ENCODE measurements at places on chromosomes 7 and 10.

- DNase-seq: no peak
These were observed 66.6 kb upstream of the ANTXRL start for GRCh38 chr10:46220187-46220586.

- DNase-seq: no peak
These were observed 15.0 kb downstream of the GARIN1A start for GRCh38 chr7:128687131-128687530.

DNA sequence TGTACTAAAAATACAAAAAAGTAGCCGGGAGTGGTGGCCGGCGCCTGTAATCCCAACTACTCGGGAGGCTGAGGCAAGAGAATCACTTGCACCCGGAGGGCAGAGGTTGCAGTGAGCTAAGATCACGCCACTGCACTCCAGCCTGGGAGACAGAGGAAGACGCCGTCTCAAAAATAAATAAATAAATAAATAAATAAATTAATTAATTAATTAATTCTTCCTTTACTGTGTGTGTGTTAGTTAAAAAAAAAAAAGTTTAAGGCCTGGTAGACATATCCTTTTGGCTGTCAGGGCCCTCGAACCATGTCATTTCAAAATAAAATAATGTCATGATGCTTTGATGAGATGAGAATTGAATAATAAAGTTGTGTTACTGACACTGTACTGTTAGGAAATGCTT, 81.3 kb downstream of the ZNF467 start:
- no peak for DNase-seq

DNA sequence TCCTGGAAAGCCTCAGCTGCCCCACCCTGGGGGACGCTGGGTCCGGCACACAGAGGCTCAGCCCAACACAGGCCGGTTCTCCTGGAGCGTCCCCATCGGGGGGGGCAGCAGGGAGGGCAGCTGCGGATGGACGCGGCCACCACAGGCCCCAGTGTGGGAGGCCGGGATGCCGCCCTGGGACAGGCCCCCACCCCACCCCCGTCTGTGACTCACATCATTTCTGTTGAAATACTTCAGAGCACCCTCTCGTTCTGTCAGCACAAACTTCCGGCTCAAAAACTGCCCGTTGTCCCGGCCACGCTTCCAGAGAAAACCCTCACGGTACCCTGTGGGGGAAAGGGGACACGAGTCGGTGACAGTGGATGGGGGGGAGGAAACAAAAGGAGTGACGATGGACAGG, 28.5 kb downstream of the GET4 start:
- DNase-seq: no peak

DNA sequence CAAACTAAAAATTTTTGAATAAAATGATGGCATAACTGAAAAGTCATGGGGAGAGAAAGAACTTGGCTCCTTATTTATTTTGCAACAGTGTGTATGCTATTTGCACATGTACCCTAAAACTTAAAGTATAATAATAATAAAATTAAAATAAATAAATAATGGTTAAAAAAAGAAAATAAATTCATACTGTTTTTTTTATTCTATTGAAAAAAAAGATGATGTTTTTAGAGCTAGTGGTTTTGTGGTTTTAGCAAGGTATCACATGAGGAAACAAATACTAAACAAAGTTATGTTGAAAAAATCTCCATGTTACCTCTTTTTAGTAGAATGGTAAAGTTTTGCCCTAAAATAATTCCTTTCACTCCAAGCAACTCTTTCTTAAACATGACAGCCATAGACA, 26.2 kb downstream of the TMEM168 start:
- no peak for DNase-seq

DNA sequence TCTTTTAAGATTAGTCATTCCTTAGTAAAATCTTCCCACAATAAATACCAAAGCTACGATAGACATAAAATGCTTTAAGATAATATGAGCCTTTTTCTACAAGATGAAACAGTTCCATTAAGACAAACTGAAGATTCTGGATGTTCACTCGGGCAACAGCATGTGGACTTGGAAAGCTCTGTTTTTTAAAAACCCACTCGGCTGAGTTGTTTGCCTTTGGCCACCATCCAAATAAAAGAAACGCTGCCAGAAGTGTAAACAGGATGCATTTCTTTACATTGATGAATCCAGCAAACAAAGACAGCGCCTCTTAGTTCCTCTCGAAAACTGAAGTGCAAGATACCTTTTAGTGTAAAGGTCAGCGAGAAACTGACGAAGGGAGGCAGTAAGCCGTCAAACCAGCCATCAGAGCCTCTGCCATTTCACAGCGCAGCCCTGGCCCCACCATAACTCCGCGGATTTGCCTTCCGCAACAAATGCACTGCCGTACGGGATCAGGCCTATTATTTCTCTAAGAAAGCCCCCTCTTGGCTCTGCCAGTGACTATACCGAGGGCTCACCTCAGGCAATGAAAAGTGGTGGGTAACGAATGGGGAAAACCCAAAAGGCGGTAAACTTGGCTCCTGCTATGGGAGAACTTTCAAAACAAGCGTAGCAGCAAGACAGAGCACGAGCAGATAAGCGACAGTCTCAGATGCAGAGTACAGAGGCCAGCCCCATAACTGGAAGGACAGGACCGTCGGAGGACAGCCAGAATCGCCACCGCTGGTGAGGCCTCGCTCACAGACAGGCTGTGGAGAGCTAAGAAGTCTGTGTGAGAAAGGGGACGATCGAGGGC, 41.4 kb downstream of the GNA12 start:
- DNase-seq: no peak

DNA sequence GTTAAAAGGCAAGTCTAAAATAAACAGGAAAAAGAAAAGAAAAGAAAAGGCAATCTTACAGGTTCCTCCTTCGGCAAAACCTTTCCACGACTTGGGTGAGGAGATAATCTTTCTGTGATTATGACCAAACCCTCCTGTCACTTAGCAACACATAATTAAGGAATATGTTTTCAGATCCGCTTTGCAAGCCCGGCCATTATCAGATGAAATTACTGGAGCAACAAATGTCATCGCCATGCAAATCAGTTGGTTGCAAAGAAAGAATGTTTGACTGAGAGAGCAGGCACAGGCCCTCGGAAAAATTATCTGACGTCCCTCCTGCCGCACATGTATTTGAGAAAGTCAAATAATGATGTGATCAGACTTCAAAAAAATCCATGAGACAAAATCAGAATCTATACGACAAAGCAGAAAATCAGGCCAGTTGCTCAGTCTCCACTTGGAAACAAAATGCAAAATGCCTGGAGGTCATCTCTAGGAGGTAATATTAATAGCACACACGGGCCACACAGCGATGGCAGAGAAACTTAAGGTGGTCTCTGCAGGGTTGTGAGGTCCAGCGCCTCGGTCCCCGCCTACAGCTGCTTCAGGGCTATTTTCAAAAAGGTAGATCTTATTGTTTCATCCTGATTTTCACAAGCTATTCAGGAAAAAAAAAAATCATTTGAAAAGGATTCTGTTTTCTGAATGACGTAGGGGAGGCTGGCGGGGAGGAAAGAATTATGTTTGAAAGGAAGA, 82.7 kb downstream of the ZRANB1 start:
- no peak for DNase-seq

DNA sequence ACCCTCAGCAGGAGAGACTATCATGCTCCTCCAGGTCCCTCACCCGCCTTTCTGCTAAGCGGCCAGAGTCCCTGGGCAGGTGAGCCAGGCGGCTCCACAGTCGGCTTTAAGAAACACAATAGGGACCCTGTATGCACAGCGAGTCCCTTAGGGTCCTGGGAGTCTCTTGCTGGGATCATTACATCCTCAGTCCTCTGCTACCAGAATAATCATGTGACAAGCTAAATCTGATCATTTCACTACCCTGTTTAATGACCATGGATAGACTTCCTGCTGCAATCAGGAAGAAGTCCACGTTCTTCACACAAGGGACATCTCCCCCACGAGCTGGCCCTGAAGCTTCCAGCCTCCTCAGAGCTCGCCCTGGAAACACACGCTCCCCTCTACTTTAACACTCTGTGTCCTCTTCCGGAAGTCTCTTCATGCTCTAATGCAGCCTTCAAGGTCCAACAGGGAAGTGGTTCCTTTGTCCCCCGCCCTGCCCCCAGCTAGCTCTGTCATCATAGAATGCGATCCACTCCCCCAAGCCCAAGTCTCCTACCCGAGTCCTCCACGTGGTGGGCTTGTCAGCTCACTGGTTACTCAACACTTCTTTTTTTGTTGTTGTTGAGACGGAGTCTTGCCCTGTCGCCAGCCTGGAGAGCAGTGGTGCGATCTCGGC, 101.5 kb downstream of the RNF216 start:
- no peak for DNase-seq

GRCh38 chr7:135519233-135519688, 9.4 kb upstream of the CNOT4 start:
- no peak for DNase-seq

- no peak for DNase-seq
These were observed 27.4 kb upstream of the ABLIM1 start for GRCh38 chr10:114685456-114685855.

DNA sequence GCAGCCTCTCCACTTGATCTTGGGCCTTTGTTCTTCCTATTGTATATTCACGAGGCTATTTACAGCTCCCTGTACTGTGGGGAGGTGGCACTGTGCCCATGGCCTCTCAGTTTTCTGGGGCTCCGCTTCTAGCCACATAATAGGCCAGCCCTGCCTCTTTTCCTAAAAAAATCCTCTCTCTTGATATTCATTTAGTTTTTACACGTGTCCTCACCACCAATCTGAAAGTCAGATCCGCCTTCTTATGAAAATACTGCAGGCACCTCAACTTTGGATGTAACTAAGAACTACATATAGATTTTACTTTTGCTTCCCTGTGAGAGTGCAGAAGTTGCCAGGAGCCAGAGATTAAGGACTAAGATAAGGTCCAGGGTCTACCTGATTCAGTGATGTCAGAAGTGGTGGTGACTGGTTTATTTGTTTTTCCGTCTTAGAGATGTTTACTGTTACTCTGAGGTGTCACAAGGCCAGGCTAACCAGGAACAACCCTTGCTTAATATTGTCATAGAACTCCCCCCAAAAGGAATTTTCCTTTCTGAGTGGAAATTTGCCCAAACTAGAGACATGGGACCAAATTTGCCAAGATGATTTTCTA, 7.8 kb downstream of the BAMBI start:
- no peak for DNase-seq

DNA sequence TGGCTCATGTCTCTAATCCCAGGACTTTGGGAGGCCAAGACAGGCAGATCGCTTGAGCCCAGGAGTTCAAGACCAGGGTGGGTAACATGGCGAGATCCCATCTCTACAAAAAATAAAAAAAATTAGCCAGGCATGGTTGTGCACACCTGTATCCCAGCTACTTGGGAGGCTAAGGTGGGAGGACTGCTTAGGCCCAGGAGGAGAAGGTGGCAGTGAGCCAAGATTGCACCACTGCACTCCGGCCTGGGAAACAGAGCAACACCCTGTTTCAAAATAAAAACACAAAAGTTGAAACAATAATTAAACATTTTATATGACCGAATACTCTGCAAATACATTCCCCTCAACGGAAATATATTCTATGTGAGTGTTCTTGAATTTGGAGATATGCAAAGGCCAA, 40.3 kb downstream of the JMJD1C start:
- DNase-seq: no peak

- DNase-seq: no peak
These were observed 413.6 kb upstream of the PCDH15 start for GRCh38 chr10:55214608-55215007.

GRCh38 chr10:128927497-128928161, 539.4 kb upstream of the MGMT start:
- DNase-seq: no peak

DNA sequence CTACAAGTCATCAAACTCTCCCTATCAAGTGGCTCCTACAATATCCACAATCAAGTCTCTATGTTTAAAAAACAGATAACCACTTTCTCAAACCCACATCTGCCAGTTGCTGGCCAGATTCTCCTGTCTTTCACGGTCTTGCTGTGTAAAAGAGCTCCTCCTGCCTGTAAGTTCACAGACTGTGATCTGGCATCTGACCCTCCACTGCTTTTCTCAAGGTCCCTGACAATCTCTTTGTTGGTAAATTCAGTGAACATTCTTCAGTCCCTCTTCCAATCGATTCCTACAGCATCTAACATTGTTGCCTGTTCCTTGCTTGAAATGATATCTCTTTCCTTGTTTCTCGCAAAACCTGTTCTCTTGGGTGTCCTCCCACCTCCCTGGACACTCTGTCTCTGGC, 18.5 kb upstream of the LMOD2 start:
- no peak for DNase-seq

GRCh38 chr7:138872576-138872975, 74.6 kb upstream of the ATP6V0A4 start:
- DNase-seq: no peak

GRCh38 chr10:46536781-46537180, 19.7 kb downstream of the GPRIN2 start:
- DNase-seq: no peak

DNA sequence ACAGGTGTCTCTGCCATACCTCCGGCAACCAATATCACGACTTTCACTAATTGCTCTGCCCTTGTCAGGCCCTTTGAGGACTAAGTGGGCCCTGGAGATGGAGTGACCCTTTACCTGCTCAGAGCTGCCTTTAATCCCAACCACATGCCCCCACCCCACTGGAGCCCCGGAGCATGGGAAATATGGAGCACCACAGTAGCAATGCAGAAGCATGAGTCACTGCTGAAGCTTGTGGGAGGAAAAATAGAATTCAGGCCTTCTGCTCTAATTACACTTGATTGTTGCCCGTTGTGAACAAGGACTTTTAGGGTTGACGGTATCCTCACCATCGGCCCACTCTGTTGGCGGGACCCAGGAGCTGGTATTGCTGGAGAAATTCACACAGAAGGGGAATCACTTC, 52.5 kb upstream of the FRMD4A start:
- no peak for DNase-seq

DNA sequence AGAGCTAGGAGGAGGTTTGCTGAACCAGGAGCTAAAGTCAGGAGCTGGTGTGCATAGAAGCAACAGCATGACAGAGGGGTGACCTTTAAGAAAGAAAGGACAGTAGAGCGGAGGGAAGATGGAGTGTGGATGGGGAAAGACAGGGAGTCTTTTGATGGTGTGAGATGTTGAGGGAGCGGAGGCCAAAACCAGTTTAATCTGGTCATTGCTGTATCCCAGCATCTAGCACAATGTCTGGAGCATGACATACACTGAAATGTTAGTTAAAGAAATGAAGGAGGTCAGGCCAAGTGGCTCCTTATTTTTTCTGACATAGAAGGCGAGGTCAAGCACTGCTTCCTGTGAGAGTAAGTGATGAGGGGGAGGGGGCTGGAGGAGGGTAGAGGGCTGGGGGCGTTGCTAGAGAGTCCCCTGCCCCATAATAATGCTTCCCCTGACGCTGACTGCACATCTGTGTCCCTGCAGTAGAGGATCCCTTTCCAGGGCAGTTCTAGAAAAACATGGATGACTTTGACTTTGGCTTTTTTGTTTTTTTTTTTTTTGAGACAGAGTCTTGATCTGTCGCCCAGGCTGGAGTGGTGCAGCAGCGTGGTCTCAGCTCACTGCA, 70.2 kb downstream of the ZNF467 start:
- no peak for DNase-seq

DNA sequence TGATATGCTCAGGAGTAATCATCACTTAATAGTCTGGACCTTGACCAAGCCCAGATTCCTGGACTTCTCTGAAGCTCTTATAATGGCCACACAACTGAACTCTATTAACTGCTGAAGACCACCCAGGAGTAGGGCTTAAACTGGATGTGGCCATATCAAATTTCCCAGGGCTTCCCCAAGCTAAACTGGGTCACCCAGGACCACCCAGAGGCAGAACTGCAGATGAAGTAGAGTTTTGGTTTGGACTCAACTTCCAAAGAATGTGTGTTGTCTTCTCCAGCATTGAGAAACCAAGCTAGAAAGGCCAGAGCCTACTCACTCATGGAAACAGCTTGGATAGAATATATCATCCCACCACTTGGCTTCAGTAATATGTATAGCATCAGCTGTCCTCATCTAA, 358.2 kb upstream of the MEOX2 start:
- DNase-seq: no peak

All from skeletal muscle cell (primary cell).